ENCODE measurements at places on chromosomes 16 and 17.

DNA sequence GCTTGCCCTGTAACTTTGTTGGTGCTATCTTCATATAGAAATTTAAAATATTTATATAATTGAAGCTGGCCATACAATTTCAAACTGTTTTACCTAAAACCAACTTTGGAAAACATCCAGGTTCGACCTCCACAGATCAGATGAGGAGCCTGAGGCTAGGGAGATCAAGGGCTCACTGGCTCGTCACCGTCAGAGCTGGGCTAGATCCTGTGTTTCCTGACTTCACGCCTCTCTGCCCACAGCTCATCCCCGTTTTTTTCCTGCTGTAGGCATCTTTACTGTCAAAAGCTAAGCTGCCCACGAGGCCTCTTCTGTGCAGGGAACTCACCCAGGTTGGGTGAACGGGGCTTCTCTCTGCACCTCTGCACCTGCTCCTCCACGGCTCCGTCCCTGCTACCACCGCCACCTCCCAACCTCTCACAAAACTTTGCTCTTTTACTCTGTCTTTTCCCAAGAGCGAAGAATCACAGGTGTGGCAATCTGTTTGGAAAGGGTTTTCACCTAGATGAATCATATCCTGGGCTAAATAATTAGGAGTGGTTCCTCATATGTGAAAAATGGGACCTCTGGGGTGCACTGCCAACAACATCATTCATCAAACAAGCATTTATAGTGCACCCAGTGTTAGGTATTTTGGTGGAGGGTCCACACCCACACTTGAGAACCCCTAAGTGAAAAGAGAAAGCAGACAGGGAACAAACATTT, 24.8 kb upstream of the KDM6B start:
- no peak overlapping the region for H3K4me3 ChIP-seq
- peaks cover 2% of the 10 kb centered on the region for H3K4me1 ChIP-seq
- no peaks in the 10 kb centered on the region for H3K36me3 ChIP-seq
- H3K27ac ChIP-seq = no peak overlapping the region
- H3K27me3 ChIP-seq = peaks cover 22% of the 10 kb centered on the region
- no peak for DNase-seq

DNA sequence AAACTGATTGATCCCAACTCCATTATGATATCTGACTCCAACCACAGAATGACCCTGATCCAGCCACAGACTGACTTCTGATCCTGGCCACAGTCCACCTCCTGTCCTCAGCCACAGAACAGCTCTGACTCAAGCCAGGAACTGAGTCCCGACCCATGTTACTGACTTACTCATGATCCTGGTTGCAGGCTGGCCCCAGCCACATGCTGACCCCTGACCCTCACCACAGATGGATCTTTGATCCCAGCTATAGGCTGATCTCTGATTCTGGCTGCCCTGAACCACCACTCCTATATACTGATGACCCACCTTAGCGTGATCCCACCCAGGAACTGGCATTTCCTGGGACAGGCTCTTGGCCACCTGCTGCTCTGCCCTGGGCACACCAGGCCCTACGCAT, 32.2 kb upstream of the IL21R start:
- H3K4me1 ChIP-seq = peaks cover 16% of the 10 kb centered on the region
- no peaks in the 10 kb centered on the region for H3K36me3 ChIP-seq
- H3K4me3 ChIP-seq = no peak overlapping the region
- DNase-seq = peak; percentile 58
- no peak overlapping the region for H3K27ac ChIP-seq
- no peaks in the 10 kb centered on the region for H3K27me3 ChIP-seq

DNA sequence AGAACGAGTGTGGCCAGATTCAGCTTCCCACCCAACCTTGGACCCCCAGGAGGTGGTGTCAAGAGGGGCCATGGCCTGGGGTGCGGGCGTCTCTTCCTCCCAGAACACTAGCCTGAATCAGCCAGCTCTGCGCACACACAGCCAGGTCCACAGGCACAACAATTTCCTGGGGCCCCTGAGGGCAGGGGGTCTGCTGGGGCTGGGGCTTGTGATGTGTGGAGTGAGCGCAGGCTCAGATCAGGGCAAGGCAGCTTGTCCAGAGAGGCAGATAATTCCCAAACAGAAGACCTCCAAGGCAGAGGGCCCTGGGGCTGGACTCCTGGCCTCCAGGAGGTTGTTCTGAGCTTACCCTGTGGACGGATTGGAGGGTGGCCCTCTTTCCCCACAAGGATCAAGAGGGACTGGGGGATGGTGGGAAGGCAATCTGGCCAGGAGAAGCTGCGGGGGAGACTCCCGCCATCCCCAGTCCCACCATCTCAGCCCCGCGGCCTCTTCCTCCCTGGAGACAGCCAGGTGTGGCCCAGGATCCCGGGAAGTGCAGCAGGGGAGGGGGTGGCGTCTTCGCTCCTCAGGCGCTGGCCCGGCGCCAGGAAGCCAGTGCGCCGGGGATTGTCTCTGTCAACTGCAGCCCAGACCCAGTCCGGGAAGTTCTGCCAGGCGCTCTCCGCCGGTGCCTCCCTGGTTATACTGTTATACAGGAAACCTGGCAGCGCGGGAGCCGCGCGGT, 52.0 kb upstream of the AMZ2 start:
- H3K36me3 ChIP-seq = no peaks in the 10 kb centered on the region
- H3K4me3 ChIP-seq = no peak overlapping the region
- DNase-seq = no peak
- H3K27ac ChIP-seq = no peak overlapping the region
- peaks cover 54% of the 10 kb centered on the region for H3K27me3 ChIP-seq
- H3K4me1 ChIP-seq = peaks cover 34% of the 10 kb centered on the region

DNA sequence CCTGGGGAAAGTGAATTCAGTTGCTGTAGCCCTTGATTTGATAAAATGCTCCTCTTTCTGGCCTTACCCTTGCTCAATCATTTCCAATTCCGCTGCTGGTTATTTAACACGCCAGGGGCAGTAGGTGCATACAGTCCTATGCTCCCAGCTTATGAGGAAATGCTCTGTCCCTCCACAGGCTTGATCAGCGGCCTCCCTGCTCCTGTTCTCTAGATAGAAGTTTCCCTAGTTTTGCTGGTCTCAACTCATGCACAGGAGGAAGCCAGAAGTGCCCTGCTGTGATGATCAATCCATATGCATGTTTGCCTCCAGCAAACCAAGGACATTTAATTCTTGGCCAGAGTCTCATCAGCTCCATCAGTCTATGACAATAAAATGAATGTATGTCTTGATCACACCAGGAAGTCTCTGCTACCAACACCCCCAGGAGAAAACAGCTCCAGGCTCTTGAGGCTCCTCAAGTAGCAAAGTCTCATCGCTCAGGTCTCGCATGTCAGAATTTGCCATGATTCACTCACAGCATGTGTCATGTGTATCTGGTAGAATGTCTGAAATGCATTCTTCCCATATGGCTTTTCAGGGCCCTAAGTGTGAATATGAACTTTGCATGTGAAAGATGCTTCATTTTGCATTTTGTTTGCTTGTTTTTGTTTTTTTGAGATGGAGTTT, 208.9 kb downstream of the CDH13 start:
- H3K27ac ChIP-seq = no peak overlapping the region
- H3K4me1 ChIP-seq = no peaks in the 10 kb centered on the region
- no peaks in the 10 kb centered on the region for H3K36me3 ChIP-seq
- no peak for DNase-seq

DNA sequence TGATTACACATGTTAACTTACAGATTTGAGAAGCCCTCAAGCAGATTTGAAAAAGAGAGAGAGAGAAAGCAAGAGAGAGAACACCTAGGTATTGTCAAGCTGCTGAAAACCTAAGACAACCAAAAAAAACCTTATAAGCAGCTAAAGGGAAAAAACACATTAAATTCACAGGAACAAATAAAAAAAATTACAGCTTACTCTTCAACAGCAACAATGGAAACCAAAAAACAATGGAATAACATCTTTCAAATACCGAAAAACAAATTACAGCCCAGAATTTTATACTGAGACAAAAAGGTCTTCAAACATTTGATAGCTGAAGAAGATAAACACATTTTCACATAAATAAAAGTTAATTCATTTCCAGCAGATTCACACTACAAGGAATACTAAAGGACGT, 8.4 kb upstream of the CFAP20 start:
- no peaks in the 10 kb centered on the region for H3K27me3 ChIP-seq
- H3K4me3 ChIP-seq = no peak overlapping the region
- H3K4me1 ChIP-seq = no peaks in the 10 kb centered on the region
- H3K36me3 ChIP-seq = no peaks in the 10 kb centered on the region
- no peak overlapping the region for H3K27ac ChIP-seq

GRCh38 chr17:45223539-45224528, 2.1 kb downstream of the FMNL1 start:
- no peak for DNase-seq
- no peak overlapping the region for H3K4me3 ChIP-seq
- H3K4me1 ChIP-seq = peaks cover 42% of the 10 kb centered on the region

- peak overlapping the region; percentile 80 for H3K27ac ChIP-seq
- H3K27me3 ChIP-seq = peaks cover 3% of the 10 kb centered on the region
- DNase-seq = peak; percentile 32
- no peak overlapping the region for H3K4me3 ChIP-seq
Observed at GRCh38 chr17:19753051-19753509, 5.0 kb upstream of the ALDH3A1 start.

DNA sequence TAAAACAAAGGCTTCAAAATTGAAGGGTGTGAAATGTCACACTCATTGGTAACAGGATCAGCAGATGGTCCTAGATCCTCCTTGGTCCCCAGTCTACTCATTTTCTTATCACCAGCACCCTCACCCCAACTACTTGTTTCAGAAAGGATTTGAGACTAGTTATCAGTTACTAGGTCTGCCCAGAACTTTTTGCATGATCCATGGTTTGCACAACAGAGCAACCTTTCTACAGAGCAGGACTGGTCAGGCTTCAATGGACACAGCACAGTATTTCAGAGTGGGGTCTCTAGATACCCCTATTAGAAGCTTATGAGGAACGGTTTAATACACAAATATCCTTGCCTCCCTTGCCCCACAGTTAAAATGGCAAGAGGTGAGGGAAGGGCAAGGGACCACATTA, 25.6 kb downstream of the TTC19 start:
- H3K27me3 ChIP-seq = no peaks in the 10 kb centered on the region
- peaks cover 2% of the 10 kb centered on the region for H3K4me1 ChIP-seq

- no peaks in the 10 kb centered on the region for H3K27me3 ChIP-seq
- no peak overlapping the region for H3K27ac ChIP-seq
- no peak for DNase-seq
- H3K36me3 ChIP-seq = no peaks in the 10 kb centered on the region
Observed at GRCh38 chr16:85570735-85571562, 42.2 kb upstream of the GSE1 start.

- H3K27me3 ChIP-seq = no peaks in the 10 kb centered on the region
- no peak for DNase-seq
- H3K36me3 ChIP-seq = no peaks in the 10 kb centered on the region
- H3K4me1 ChIP-seq = no peaks in the 10 kb centered on the region
- H3K4me3 ChIP-seq = no peak overlapping the region
- no peak overlapping the region for H3K27ac ChIP-seq
Observed at GRCh38 chr17:59139939-59140338, 15.0 kb downstream of the SKA2 start.

DNA sequence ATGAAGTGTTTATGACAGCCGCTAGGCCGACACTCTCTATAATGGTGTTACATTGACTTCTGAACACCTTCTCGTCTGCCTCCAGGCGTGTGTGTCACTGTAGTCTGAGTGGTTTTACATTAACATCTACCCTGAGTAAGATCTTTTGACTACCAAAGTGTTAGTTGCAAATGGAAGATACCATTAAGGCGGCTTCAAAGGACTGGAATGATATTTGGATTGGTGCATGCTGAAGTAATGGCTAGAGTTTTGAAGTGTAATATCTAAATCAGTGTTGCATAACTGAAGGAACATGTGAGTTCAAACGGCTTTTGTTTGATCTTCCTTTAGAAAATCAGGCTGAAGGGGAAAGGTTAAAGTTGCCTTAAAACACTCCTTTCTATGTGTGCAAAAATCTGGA, 52.2 kb downstream of the BCAS3 start:
- no peaks in the 10 kb centered on the region for H3K36me3 ChIP-seq
- no peak overlapping the region for H3K4me3 ChIP-seq
- H3K4me1 ChIP-seq = no peaks in the 10 kb centered on the region
- H3K27ac ChIP-seq = no peak overlapping the region
- DNase-seq = no peak

DNA sequence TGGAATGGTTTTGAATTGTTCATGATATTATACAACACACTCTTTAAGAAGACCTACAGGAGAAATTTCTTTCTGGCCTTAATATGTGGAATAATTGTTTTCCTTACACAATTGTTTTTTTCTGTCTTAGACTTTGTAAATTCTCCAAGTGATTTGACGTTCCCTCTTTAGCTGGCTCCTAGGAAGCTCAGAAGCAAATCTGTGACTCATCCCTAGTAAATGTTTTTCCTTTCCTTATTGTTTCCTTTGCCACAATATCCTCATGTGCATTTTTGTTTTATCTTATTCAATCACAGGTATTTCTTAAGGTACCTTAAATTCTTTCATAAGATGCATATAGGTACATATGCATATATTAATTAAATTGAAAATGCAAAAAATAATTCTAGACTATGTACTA, 13.5 kb downstream of the KIAA0753 start:
- peaks cover 89% of the 10 kb centered on the region for H3K36me3 ChIP-seq
- no peaks in the 10 kb centered on the region for H3K4me1 ChIP-seq
- no peak overlapping the region for H3K27ac ChIP-seq
- H3K27me3 ChIP-seq = no peaks in the 10 kb centered on the region
- H3K4me3 ChIP-seq = no peak overlapping the region
- DNase-seq = no peak

DNA sequence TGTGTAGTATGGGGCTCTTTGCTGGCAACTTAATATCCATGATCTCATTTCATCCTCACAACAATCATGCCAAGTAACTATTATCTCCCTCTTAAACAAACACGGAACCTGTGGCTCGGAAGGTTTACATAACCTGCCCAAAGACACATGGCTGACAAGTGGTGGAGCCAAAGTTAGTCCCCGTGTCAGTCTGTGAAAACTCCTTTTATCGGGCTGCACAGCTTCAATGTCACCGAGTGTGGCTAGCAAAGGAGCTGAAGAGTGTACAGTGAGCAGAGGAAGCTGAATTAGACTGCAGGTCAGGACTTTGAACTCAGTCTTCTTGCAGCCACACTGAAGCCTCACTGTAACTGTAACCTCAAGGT, 80.3 kb downstream of the PARN start:
- H3K27me3 ChIP-seq = no peaks in the 10 kb centered on the region
- peaks cover 6% of the 10 kb centered on the region for H3K4me1 ChIP-seq
- peaks cover 60% of the 10 kb centered on the region for H3K36me3 ChIP-seq
- no peak overlapping the region for H3K4me3 ChIP-seq

DNA sequence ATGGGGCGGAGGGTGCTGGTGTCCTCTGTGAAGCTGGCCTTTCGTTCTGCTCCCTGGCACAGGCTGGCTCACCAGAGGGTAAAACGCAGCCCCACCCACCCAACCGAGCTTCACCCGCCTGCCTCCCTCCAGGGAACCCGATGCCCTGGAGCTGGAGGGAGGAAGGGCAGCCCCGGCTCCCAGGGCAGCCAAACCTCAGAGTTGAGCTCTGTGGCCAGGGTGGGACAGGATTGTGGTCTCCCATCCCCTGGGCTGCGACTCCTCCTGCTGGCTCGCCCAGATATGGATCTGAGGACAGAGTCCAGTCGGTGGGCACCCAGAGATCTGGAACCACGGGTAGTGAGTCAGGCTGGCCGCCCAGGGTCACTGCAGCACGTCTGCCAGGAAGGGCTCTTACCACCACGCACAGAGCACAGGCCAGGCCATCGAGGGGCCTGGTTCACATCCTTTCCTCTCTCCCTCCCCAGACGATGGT, 42.6 kb upstream of the CHMP6 start:
- H3K36me3 ChIP-seq = peaks cover 81% of the 10 kb centered on the region
- no peak overlapping the region for H3K27ac ChIP-seq
- no peak overlapping the region for H3K4me3 ChIP-seq
- no peak for DNase-seq
- H3K4me1 ChIP-seq = no peaks in the 10 kb centered on the region

- H3K27ac ChIP-seq = no peak overlapping the region
- no peaks in the 10 kb centered on the region for H3K27me3 ChIP-seq
- no peaks in the 10 kb centered on the region for H3K4me1 ChIP-seq
- H3K4me3 ChIP-seq = no peak overlapping the region
- peak; percentile 7 for DNase-seq
- no peaks in the 10 kb centered on the region for H3K36me3 ChIP-seq
Observed at GRCh38 chr16:72666267-72666666, 381.7 kb downstream of the ZFHX3 start.
